Glomerular endothelial cell (primary cell): ENCODE measurements at places on chromosomes 2 and 18. TPM values are rescaled to one million over a fixed set of nuclear protein-coding genes. Genes with fewer than 3 reads are reported as not detected.

DNA sequence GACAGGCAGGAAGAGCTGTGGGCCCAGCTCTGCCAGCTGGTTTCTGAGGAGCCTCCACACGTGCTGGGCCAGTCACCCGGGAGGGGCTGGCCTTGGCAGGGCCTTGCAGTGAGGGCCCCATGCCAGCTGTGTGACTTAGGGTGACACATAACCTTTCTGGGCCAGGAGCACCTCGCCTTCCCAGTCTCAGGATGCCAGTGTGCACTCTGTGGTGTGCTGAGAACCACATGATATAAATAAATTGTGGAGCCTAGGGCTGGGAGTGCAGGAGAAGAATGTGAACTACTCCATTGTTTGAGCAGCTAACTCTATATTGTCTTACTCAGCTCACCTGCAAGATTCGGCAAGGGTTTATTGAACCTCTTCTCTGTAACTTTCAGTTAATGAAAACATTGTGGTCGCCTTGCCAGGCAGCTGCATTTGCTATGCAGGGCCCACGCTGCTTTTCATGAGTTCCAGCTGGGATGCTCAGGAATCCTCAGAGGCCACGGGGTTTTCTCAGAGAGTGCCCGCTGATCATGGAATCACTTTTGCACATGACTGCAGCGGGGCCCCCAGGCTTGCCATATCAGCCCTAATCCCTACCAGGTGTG is 222.3 kb downstream of the SH3RF3 start:
- DNase-seq = no peak

- no peak for DNase-seq
These were observed 69.4 kb downstream of the CABLES1 start for GRCh38 chr18:23204589-23205235.

- no peak for DNase-seq
These were observed 123.0 kb downstream of the NFATC1 start for GRCh38 chr18:79518683-79519128.

DNA sequence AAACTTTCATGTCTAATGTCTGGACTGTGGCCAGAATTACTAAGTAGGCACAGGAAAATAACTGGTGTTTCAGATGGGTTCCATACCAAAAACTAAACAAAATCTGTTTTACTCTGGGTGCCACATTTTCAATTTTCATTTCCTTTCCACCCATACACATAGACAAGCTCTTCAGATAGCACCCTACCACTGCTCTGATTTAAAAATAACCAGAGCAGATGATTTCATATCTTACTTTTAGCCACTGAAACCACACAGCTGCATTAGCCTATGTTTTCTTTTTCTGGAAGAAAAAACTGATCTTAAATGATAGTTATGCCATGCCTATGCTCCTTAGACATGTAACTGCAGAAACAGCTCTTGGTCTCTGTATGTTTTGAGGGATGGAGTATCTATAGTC is 647.6 kb downstream of the CPS1 start:
- DNase-seq = no peak

DNA sequence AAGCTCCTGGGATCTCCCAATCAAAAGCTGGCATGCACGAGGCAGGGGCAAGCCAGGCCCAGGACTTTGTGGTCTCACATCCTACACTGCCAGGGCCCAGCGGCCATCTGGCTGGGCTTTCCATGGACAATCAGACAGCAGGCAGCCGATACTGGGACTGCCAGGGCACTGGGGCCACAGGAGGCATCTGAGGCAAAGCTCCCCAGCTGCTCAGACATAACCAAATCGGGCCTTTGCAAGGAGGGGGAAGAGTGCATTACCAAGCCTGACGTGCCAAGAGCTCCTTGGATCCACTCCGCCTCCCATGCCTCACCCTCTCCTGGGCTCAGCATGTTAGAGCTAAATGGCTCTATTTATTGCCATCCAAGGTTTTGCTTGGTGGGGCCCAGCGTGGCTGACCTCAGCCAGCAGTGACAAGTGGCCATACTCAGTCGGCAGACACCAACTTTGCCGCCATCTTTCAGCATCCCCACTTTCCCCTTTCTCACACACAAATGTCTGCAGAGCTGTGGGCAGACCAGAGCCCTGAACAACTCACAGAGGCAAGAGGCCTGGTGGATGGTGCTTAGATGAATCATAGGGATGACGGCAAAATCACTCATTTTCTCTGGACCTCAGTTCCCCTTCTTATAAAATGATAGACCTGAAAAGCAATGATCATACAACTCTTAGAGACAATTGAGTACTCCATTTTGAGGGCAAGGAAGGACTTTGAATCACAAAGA is 200.8 kb downstream of the TTC32 start:
- no peak for DNase-seq

DNA sequence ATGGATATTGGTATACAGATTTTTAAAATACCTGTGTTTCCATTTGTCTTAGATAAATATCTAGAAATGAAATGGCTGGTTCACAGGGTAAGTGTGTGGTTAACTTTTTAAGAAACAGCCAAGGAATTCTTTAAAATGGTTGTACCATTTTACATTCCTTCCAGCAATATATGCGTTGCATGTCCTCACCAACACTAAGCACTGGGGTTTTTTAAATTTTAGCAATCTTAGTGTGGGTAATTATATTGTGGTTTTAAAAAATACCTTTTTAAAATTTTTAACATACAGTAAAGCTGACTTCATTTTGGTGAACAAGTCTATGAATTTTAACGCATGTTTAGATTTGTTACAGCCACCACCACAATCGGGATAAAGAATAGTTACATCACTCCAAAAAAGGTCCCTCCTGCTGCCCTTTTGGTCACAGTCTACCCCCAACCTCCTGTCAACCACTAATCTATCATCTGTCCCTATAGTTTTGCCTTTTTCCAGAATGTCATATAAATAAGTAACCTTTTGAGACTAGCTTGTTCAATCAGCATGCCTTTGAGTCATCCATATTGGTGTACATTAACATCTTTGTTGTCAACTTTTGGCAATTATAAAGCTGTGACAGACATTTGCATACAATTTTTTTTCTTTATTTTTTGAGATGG is 128.1 kb upstream of the MSTN start:
- DNase-seq = no peak

DNA sequence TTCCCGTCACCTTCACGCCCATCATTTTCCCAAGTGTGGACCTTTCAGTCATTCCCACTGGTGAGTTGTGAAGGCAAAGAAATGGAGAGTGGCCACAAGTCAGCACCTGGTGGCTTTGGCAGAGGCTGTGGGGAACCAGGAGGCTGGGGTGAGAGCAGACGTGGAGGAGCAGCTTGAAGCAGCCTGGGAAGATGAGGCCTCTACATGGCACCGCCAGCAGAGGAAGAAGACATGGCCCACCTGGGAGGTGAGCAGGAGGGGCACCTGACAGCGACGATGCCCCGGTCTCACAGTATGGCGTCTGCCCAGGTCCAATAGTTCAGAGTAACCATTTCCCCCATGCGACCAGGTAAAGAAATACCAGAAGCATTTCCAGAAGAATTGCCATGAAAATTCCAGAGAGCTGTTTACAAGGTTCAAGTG is 69.0 kb downstream of the TPO start:
- no peak for DNase-seq

DNA sequence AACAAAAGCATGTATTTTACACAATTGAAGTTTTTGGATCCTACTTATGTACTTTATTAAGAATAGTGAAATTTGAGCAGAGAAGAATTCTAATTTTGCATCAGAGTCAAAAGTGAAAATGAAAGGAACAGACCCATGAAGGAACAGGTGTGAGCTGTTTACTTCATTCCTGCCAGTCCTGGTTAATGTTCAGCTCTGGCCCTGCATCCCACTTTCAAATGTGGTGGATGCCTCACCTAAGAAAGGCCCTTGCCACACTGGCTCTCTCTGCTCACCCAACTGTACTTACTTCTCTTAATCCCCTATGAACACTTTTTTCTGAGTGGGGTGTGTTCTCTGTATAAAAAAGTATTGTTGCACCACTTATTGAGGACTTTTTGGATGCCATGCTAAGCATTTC is 22.2 kb downstream of the FAM110C start:
- no peak for DNase-seq

- DNase-seq = peak; percentile 70
These were observed 14.0 kb downstream of the TMEM127 start for GRCh38 chr2:96251721-96252292.

DNA sequence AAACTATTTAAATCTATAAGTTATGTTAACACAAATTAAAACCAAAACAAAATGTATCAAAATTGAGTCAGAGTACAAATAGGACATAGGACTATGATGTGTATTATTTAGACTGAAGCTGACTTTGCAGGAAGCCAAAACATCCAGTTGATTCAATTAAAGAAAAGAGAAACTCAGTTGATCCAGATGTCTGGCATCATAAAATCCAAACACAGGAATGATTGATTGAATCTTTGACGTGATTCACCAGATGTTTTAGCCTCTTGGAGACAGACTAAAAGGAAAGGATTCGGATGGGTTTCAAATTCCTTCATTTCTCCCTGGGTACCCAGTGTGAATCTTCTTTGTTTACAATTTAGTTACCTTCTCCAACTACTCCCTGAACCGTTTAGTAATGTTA is 272.9 kb downstream of the IRS1 start:
- no peak for DNase-seq

- DNase-seq = no peak
These were observed 143.5 kb downstream of the INSIG2 start for GRCh38 chr2:118231759-118232158.

- DNase-seq = no peak
These were observed 16.6 kb upstream of the TTL start for GRCh38 chr2:112465382-112465781.

DNA sequence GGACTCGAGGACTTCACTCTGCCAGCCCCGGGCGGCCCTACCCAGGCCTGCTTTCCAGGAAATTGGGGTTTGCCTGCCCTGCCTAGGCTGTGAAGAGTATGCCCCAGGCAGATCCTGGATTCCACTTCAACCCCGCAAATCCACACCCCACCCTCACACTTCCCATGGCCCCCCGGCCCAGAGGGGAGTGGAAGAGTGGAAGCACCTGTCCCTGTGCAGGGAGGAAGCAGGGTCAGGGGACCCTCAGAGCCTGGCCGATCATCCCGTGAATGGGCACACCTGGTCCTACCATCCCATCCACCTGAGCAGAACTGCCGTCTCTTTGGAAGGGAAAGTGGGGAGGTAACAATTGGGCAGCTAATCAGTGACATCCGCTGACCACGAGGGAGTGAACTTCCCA is 245.2 kb downstream of the EIPR1 start:
- DNase-seq = no peak

DNA sequence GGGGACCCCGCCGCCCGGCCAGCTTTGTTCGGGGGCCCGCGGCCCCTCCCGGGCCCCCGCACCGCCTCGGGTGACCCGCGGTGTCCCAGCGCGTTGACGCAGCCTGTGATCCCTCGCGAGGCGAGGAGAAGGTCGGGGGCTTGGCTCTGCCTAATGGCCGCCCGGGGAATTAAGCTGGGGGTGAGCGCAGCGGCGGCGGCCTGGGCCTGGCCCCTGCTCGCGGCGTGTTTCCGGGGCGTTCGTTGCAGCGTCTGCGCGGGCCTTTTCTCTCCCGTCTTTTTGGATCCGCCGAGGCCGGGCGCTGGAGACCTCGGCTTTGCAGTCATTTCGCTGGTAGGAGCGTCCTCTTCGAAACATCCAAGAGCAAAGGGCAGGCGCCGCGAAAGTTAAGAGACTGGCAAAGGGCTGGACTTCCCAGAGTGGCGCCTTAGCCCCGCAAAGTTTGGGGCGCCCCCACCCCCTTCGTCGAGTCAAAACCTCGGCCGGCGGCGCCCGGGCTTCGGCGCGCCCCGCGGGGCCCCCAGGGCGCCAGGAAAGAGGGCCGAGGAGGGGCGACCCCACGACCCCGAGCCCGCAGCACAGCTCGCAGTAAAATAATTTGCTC is 1.3 kb downstream of the SALL3 start:
- DNase-seq = no peak

GRCh38 chr18:34117319-34117718 is 107.4 kb downstream of the NOL4 start:
- no peak for DNase-seq

DNA sequence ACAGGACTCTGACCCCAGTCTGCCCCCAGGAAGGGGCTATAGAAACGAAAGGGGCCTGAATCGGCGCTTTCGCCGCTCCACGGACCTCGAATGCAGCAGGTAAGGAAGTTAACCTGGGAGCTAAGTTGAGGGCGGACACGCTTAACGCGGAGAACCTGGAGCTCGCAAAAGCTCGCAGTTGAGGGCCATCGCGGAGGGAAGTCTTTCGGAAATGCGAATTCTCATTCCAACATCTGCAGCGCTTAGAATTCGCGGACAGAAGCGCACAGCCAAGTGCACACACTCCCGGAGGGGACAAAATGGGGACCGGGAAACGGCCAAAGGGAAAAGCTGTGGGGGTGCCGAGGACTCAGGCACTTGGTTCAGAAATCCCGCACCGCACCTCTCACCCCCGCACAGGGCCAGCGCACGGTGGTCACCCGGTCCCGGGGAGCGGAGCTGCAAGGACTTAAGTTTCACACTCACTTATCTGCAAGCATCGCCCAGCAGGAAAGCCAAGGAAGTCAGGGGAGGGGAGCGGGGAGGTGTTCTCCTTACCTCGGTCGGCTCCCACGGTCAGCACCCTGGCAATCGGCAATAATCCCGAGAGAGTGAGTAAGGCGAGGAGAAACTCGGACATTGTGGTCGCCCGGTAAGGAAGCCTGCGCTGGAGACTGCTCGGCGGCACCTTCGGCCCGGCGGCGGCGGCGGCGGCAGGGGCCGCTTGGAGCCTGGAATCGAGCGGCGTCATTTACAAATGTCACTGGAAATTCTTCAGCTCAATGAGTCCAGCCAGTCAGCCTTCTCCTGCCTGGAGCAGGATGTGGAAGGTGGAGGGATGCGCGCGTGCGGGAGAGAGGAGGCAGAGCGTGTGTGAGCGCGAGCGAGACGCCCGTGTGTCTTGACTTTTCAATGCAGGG is 456 bp downstream of the LRP1B start:
- peak; percentile 33 for DNase-seq

DNA sequence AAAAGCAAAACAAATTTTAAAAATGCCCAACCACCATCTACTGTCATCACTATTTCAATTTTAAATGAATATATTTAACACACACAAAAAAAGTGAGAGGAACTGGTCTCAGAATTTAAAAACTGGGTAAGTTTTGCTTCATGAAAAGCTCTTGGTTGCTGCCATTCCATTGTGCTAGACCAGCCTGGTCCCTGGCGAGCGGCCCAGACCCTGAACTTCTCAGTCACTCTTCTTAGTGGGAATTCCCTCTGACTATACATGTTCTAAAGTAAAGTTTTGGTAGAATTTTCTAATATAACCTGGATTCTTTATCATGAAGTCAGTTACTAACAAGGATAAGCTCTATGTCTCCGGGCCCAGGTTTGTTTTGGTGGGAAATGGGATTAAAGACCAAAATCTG is 34.8 kb upstream of the TMEM177 start:
- no peak for DNase-seq

Gene DES
- total RNA-seq = not detected in 2 replicates

Gene TBR1
- total RNA-seq = not detected in 2 replicates

Gene IL1A
- total RNA-seq = 3.9 and 4.5 TPM in 2 replicates

Gene DOK6
- total RNA-seq = 1.1 and 1.2 TPM in 2 replicates

Gene FSIP2
- total RNA-seq = 0.24 and 0.82 TPM in 2 replicates

Gene UGT1A5
- total RNA-seq = not detected in 2 replicates

Gene HRH4
- not detected in 2 replicates for total RNA-seq

Gene KIF5C
- 0.58 and 1.6 TPM in 2 replicates for total RNA-seq

Gene NEU4
- 0.29 TPM in 1 of 2 replicates, not detected in the other for total RNA-seq

Gene SERPINB13
- not detected in 2 replicates for total RNA-seq

Gene MEIS1
- 11.8 and 23.5 TPM in 2 replicates for total RNA-seq

Gene RSAD2
- 0.44 and 12.7 TPM in 2 replicates for total RNA-seq

Gene RNU2-63P
- total RNA-seq = not detected in 2 replicates
